ENCODE measurements at places on chromosomes 6 and 20. TPM values are rescaled to one million over a fixed set of nuclear protein-coding genes. Genes with fewer than 3 reads are reported as not detected.
A peak's percentile ranks its signal among the peaks of the same experiment; 100 is the strongest.

DNA sequence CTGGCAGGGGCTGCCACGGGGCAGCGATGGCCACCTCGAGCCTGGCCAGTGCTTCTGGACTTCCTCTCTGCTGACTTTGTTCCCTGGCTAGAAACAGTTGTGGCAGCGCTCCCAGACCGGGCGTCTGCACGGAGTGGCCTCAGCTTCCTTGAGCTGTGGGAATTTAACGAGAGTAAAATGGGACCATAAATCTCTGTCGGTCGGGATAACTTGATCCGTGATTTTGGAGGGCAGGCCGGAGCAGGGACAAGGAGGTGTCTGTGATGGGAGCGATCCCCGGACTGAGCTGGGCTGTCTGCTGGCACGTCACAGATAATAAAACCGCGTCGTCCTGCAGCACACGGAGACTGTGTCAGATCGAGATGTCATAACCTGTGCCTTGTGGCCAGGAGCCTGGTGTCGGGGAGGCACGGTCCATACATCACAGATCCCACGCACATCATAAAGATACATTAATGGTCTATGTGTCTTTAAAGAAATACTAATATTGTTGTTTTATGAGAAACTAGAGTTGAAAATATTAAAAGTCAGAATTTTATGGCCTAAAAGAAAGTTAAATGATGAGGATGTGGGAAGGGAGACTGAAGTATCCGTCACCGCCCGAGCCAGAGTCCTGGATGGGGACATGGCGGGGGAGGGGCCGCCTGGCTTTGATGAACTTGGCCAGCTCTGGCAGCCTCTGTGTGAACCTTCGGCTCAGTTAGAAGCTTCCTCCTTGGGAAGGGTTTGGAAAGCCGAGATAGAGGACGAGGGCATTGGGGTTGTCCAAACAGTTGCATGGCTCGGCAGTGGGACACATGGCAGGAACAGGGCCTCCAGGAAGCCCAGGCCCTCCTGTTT lies 6.5 kb upstream of the RBBP8NL start:
- no peaks in the 10 kb centered on the region for H3K27me3 ChIP-seq
- H3K27ac ChIP-seq: no peak overlapping the region
- no peaks in the 10 kb centered on the region for H3K36me3 ChIP-seq
- no peak overlapping the region for H3K4me3 ChIP-seq
- no peak for DNase-seq

- peaks cover 16% of the 10 kb centered on the region for H3K4me1 ChIP-seq
- no peaks in the 10 kb centered on the region for H3K36me3 ChIP-seq
- DNase-seq: no peak
- no peak overlapping the region for H3K27ac ChIP-seq
- H3K4me3 ChIP-seq: no peak overlapping the region
- no peaks in the 10 kb centered on the region for H3K27me3 ChIP-seq
These were observed 174.3 kb downstream of the SCP2D1 start for GRCh38 chr20:18987781-18988360.

DNA sequence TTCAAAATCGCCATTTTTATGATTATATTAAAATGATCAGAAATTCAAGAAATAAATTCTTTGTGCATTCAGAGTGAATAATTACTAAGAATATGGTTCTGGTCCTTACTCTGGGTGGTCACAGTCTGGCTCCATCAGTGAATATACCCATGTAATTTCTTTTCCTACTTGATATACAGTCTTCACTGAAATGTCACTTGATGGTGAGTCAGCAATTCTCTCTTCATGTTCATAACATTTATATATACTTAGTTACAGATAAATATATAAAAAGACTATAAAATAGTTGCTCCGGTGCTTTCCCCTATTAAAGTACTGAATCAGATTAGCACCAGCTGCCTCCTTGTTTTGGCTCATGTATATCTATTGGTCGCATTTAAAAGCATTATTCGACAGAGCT lies 56.4 kb upstream of the MTRF1L start:
- no peaks in the 10 kb centered on the region for H3K4me1 ChIP-seq
- H3K27ac ChIP-seq: no peak overlapping the region
- H3K27me3 ChIP-seq: no peaks in the 10 kb centered on the region
- no peak for DNase-seq
- no peaks in the 10 kb centered on the region for H3K36me3 ChIP-seq
- H3K4me3 ChIP-seq: no peak overlapping the region

- H3K4me3 ChIP-seq: no peak overlapping the region
- H3K36me3 ChIP-seq: no peaks in the 10 kb centered on the region
- H3K27me3 ChIP-seq: no peaks in the 10 kb centered on the region
- H3K27ac ChIP-seq: no peak overlapping the region
- no peak for DNase-seq
These were observed 408.9 kb downstream of the CDKAL1 start for GRCh38 chr6:20943040-20943627.

DNA sequence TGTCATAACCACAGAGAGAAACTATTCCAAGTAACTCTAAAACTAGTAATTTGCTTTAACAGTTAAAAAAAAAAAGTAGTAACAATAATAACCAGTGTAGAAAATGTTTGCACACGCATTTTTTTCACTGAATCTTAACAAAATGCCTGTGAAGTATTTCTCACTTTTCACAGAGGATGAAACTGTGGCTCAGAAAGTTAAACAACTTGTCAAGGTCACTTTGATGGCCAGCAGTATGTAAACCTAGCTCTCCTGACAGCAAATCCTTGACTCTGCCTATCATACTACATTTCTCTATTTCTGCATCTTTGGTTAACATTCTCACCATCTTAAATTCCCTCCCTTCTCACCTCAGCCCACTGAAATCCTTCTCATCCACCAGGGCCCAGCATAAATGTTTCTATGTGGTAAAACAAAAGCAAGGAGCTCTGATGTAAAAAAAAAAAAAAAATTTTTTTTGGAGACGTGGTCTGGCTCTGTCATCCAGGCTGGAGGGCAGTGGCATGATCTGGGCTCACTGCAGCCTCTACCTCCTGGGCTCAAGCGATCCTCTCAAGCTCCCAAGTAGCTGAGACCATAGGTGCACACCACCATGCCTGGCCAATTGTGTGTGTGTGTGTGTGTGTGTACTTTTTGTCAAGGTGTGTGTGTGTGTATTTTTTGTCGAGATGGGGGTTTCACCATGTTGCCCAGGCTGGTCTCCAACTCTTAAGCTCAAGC lies 26.1 kb upstream of the ZC3H12D start:
- DNase-seq: no peak
- no peaks in the 10 kb centered on the region for H3K4me1 ChIP-seq
- no peak overlapping the region for H3K4me3 ChIP-seq
- H3K27ac ChIP-seq: no peak overlapping the region
- H3K27me3 ChIP-seq: no peaks in the 10 kb centered on the region

- peak overlapping the region; percentile 71 for H3K4me3 ChIP-seq
- H3K36me3 ChIP-seq: peaks cover 4% of the 10 kb centered on the region
- DNase-seq: no peak
- peak overlapping the region; percentile 98 for H3K27ac ChIP-seq
- H3K27me3 ChIP-seq: no peaks in the 10 kb centered on the region
These were observed 37.4 kb upstream of the AFDN start for GRCh38 chr6:167789358-167789757.

DNA sequence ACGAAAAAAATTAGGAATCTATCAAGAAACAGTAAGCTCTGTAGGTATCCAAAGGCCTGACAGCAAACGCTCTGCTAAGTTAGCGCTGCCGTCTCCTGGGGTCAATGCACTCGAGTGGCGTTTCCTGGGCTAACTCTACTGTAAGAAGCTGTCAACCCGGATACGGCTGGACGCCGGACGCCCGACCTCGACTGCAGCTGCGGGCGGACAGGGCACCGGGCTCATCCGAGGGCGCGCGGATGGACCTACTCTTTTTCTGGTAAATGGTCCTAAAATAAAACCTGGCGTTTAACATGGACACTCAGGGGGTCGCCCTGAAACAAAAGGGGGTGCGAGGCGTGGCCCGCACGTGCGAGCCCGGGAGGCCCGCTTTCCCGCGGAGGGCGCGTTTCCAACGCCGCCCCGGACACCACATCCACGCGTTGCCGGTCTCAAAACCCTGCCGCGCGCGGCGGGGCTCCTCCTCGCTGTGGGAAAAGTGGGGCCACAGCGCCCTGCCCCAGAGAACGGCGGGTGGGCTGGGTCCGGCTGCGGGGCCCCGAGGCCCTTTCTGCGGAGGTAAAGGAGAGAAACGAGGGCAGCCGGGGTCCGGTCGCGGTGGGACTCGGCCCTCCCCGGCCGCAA lies 537 bp downstream of the TCP1 start:
- peak overlapping the region; percentile 98 for H3K4me3 ChIP-seq
- H3K36me3 ChIP-seq: peaks cover 25% of the 10 kb centered on the region
- peak; percentile 64 for DNase-seq
- no peaks in the 10 kb centered on the region for H3K27me3 ChIP-seq
- peak overlapping the region; percentile 88 for H3K27ac ChIP-seq

DNA sequence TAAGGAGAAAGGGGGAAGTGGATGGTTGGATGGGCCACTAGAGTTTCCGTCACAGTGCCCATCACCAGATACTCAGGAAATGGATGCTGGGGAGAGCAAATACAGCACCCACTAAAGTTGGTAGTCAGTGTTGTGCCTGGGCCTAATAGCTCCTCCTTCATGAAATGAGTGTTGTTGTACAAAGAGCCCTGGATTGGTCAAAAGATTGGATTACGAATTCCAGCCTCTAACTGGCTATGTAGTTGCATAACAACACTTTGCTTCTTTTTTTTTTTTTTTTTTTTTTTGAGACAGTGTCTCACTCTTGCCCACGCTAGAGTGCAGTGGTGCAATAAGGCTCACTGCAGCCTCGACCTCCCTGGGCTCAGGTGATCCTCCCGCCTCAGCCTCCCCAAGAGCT lies 27.4 kb downstream of the KCNG1 start:
- H3K27me3 ChIP-seq: no peaks in the 10 kb centered on the region
- no peaks in the 10 kb centered on the region for H3K4me1 ChIP-seq
- no peak overlapping the region for H3K27ac ChIP-seq
- no peak for DNase-seq

ZNF165 gene
- polyA plus RNA-seq: 0.62 TPM

PPP1R3D gene
- 0.66 TPM for polyA plus RNA-seq

HLA-DMA gene
- polyA plus RNA-seq: 15.1 TPM
